ENCODE measurements at places on chromosomes 6 and 20.

DNA sequence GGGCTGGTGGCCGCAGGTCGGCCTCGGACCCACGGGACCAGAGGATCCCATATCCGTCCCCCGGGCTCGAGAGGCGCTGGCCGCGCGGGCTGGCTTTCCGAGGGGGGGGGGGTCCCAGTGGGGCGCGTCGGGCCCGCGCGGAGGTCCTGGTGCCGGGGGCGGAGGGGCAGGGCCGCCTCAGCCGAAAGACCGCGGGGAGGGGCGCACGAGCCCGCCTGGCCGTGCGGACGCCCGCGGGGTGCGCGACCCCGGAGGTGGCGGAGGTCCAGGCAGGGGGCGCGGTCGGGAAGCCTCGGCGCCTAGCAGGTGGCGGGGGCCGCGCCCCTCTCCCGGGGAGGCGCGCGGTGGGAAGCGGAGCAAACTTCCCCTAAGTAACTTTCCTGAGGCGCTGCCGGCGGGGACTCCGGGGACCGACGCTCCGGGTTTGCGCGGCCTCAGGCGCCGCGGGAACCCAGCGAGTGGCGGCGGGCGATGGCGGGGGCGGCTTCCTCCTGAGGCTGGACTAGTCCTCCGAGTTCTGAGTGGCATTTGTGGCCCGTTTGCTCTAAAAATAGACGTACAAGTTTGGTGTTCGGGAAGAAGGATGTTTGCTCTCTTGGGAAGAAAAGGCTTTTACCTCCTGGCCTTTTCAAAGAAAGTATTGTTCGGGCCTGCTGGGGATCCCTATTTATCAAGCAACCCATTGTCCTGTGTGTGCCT lies 26.5 kb upstream of the BTBD3 start:
- DNase-seq: no peak

DNA sequence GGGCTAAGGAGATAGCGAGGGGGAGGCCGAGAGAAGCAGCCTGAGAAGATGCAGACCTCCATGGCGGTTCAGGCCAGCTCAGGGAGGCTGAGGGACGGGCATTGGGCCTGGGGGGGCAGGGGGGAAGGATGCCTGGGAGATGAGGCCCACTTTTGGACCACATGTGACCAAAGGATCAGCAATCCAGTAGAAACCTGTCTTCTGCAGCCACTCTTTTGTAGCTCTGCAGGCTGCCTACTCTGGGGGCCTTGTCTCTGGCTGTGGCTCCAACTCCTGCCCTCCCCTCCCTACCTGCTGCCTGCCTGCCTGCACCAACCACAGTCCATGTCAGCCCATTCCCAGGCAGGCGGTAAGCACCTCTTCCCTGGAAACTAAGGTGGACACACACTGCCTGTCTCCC lies 106.8 kb upstream of the MLN start:
- DNase-seq: no peak

DNA sequence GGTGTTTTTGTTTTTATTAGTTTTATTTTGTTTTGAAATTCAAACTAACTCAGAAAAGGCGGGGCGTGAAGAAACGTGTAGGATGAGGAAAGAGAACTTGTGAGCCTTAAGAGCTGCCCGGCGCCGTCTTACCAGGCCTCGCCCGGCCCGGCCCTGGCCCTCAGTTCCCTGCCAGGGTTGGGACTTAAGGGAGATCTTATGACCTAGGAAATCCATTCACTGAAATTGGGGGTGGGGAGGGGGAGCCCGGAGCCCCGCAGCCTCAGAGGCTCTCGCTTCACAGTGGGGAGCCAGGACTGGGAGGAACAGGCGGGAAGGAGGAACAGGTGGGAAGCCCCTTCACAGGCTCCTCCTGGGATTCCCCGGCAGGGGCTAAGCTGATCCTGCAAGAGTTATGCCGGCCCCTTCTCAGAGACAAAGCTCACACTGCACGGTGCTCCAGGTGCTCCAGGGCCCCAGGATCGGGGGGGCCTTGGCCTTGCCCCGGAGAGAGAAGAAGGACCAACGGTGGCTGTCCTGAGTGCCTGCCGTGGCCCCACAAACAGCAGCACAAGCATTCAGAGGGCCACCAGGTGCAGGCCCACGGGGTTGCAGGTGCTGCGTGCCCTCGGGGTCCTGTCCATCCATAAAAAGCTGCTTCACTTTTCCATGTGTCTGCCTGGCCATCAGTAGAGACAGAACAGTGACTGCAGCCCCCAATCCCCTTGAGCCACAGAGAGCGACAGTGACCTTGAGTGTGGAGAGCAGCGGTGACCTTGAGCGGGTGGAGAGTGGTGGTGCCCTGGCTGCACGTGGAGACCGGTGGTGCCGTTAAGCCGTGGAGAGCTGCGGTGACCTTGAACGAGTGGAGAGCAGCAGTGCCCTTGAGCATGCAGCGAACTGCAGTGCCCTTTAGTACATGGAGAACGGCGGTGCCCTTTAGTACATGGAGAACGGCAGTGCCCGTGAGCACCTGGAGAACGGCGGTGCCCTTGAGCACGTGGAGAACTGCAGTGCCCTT lies 152.7 kb downstream of the DLL1 start:
- no peak for DNase-seq

GRCh38 chr6:168619560-168620314 lies 178.8 kb downstream of the SMOC2 start:
- DNase-seq: no peak

GRCh38 chr20:20139403-20139802 lies 87.1 kb downstream of the CFAP61 start:
- DNase-seq: no peak

DNA sequence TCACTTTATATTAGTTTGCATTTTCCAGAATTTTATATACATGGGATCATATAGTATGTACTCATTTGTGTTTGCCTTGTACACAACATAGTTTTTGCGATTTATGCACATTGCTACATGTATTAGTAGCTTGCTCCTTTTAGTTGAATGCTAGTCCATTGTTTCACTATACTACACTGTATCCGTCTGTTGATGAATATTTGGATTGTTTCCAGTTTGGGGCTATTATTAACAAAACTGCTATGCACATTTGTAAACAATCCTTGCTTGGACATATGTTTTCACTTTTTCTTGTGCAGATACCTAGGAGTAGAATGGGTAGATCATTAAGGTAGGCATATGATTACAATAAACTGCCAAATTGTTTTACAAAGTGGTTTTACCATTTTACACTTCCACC lies 3.9 kb upstream of the LRRC1 start:
- DNase-seq: no peak

DNA sequence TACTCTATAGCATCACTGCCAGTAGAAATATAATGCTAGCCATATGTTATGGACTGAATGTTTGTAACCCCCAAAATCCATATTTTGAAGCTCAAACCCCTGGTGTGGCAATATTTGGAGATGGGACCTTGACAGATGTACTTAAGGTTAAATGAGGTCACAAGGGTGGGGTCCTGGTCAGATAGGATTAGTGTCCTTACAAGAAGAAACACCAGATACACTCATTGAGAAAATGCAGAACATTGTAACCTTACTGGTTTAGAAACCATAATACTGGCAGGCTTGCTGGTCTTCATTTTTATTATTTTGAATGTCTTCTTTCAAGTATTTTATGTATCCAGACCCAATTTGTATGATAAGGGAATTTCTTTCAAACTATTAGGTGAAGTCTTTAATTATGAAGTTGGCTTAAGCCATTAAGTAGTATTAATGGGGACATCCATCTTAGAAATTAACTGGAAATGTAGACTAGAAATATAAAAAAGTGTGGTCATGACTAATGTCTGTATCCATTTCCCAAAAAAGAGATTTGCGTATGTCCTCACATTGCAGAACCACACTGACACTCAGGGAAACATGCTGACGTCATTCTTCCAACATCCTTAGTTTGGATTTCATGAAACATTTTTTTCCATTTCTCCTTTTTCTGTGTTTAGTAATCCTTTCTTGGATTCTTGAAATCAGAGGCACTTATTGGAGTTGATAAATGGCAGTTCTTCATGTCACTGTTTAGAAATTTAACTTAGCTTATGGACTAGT lies 32.4 kb downstream of the SLC16A10 start:
- DNase-seq: no peak

GRCh38 chr6:137402143-137402680 lies 92.0 kb downstream of the OLIG3 start:
- no peak for DNase-seq

DNA sequence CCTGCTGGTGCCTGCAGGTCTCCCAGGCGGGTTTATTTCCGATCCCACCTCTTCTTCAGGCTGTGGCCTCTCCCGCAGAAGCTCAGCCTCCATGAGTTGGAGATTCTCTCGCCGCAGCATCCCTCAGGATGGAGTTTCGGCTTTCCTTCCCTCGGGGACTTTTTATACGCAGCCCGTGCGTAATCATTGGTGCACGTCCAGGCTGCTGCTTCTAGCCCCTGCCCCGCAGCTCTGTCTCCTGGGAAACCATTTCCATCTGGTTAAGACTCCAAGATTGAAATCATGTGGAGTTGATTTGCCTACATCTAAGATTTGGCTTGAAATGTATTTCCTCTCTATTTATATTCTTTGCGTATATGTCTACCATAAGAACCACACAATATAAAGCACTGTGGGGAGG lies 46.7 kb upstream of the CARMIL1 start:
- DNase-seq: no peak

- no peak for DNase-seq
These were observed 27.7 kb downstream of the MAP3K5 start for GRCh38 chr6:136764517-136764993.

- no peak for DNase-seq
These were observed 56.8 kb downstream of the TMEM242 start for GRCh38 chr6:157266274-157267101.

- DNase-seq: no peak
These were observed 375.0 kb upstream of the SLC35B3 start for GRCh38 chr6:8810325-8810724.

- DNase-seq: no peak
These were observed 110.6 kb upstream of the NHSL1 start for GRCh38 chr6:138609801-138610430.

GRCh38 chr20:37311710-37312355 lies 22.4 kb downstream of the MANBAL start:
- no peak for DNase-seq

DNA sequence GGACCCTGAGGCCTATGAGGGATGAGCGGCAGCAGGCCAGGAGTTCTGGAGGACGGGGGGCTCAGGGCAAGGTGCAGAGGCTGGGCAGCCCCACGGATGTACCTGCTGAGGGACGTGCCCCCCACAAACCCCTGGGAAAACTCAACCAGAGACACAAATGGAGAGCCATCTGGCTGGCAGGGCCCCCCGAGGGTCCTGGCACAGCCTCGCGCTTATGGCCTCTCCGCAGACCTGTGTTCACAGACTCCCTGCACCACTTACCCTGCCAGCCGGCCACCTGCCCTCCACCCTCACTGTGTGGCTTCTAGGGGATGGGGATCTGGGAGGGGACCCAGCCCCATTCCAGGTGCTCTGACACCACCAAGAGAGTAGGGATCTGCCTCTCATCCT lies 3.4 kb upstream of the ZBTB46 start:
- no peak for DNase-seq

DNA sequence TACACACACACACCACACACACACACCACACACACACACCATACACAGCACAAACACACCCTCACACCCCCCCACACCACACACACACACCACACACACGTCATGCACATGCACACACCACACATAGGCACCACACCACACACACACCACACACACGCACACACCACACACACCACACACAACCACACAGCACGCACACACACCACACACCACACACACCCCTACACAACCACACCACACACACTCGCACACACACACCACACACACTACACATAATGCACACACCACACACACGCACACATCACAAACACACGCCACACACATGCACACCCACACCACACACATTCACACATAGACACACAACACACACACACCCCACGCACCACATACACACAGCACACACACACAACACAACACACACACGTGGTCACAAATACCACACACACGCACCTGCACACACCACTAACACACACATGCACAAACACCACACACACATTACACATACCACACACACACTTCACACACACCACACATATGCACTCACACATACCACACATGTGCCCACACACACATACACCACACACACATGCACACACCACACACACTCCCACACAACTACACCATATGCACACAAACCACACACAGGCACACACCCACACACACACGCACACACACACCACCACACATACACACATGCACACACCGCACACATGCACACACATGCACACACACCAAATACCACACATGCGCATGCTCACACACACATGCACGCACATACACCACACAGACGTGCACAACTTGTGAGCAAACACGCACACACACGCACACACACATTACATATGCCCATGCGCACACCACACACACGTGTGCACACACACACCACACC lies 9.4 kb upstream of the ACSS1 start:
- DNase-seq: no peak

DNA sequence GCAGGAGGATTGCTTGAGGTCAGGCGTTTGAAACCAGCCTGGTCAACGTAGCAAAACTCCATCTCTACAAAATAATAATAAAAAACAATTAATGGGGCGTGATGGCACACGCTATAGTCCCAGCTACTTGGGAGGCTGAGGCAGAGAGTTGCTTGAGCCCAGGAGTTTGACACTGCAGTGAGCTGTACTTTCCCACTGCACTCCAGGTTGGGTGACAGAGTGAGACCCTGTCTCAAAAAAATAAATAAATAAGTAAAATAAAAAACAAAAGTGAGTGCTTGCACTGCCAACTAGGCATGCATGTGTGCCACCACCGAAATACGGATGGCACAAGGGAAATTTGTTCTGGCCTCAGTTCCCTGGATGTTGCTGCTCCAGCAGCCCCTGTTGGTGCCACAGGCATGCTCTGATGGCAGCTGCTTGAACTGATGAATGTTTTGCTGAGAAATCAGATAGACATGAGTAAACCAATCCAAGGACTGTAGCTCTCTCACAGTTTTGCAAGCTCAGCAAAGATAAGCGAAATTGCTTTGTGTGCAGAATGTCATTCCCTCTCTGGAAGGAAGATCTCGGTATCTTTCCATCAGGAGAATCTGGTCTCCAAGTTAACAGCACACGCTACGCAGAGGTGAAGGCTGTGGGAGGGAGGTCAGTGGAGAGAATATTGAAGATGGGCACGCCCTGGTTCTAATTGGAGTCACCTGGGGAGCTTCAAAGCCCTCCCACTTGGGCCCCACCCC lies 188.0 kb upstream of the SLC24A3 start:
- DNase-seq: no peak

GRCh38 chr6:22328474-22328873 lies 31.6 kb upstream of the PRL start:
- DNase-seq: no peak

Data from tibial nerve (tissue), 4 donors.